ENCODE measurements at places on chromosomes 2 and 18.

DNA sequence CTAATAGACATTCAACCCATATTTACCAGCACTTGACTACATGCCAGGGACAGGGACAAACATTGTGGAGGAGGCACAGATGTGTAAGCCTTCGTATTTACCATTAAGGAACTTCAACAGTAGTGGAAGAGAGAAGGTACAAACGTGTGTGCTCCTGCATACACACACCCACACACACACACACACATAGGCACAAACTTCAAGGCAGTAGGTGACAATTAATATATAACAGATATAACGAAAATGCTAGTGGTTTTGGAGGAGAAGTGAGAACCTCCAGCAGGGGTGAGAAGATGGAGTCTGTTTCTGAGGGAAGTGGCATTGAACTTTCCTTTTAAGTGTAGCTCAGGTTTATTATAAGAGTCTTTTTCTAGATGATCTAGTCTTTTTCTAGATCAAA is 231.1 kb downstream of the SETBP1 start:
- no peak for DNase-seq

GRCh38 chr2:102575888-102576287 is 43.5 kb upstream of the SLC9A2 start:
- DNase-seq = no peak

DNA sequence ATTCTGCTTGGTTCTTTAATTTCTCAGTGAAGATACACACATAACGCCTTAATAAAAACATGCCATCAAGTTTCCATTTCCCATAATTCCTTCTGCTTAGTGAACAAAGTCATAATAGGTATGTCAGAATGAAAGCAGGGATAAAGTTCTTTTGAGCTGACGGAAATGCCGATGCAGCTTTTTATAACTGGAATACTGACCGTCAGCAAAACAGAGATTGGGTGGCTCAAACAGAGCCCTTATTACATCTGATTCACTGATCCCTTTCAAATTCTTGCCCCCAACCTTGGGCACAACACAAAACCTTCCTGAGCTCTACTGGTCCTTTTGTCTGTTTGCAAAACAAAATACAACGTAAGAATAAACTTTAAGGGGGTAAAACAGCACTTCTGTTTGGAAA is 140.4 kb downstream of the CDH2 start:
- no peak for DNase-seq

DNA sequence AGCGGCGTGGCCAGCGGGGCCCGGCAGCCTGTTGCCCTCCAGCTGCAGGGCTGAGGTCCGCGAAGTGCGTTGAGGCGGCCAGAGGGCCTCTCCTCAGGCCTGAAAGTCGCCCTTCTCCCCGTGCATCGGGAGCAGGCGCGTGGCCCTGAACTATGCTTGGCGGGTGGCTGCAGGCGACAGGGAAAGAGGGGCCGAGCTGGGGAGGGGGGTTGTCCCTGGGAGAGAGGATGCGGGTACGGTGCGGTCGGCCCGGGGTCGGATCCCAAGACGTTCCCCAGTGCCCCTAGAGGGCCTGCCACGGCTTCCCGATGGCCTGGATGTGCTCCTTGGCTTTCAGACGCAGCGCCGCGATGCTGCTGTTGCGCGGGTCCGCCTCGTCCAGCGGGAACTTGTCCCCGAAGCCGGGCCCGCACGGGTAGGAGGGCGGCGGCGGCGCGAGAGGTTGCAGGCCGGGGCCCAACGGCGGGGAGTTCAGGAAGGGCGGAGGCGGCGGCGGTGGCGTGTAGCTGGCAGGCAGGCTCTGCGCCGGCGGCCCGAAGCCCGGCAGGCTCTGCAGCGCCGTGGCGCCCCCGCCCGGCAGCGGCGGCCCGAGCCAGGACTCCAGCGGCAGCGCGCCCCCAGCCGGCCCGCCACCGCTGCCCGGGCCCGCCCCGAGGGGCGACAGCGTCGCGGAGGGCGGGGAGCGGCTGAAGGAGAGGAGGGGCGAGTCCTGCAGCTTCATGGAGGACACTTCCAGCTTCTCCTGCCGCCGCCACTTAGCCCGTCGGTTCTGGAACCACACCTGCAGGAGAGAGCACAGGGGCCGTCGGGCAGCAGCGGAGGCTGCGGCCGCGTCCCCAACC is 4.3 kb downstream of the RAX start:
- DNase-seq = no peak

GRCh38 chr18:74870950-74871349 is 273.3 kb downstream of the ZNF407 start:
- no peak for DNase-seq
